ENCODE measurements at places on chromosomes 16 and 17. TPM values are rescaled to one million over a fixed set of nuclear protein-coding genes. Genes with fewer than 3 reads are reported as not detected.

The HBQ1 gene
- total RNA-seq = not detected

The HAS3 gene
- total RNA-seq = 0.66 TPM

The C17orf113 gene
- total RNA-seq = 0.17 TPM

The CHAD gene
- not detected for total RNA-seq

The IL17C gene
- total RNA-seq = not detected

The FBXW10 gene
- total RNA-seq = not detected

The CSH1 gene
- not detected for total RNA-seq

Data from smooth muscle cell of trachea (primary cell).